Sciatic nerve (tissue), 2 donors: ENCODE measurements at places on chromosomes 3 and 15. TPM values are rescaled to one million over a fixed set of nuclear protein-coding genes. Genes with fewer than 3 reads are reported as not detected.

- DNase-seq, result no peak
These were observed 4.1 kb downstream of the CD80 start for GRCh38 chr3:119555309-119555735.

DNA sequence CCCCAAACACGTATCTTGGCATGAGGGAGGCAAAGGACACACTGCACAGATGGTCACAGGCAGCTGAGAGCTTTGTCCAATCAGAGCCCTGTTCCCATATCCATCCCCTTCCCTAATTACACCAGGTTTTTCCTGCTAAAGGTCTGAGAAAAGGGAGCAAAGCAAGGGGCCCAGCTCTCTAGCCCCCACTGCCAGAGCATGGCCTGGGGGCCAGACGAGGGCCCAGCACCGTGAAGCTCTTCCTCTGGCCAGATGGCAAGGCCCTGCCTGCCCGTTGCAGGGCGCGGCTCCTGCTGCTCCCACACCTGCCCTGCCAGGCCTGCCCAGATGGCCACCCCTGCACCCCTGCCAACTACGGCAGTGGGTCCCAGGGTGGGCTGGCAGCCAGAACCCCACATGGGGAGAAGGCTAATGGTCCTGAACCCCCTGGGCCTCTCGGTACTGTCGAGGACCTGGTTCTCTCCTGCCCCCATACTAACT, 3.2 kb downstream of the SHF start:
- no peak for DNase-seq

TUBGCP5 gene
- total RNA-seq, result 23.5 TPM

FLNB gene
- 514 TPM for total RNA-seq

- no peak for DNase-seq
These were observed 104.4 kb upstream of the C2CD4B start for GRCh38 chr15:62269504-62269903.

IL17RB gene
- total RNA-seq, result 5.1 TPM

GRCh38 chr15:65083262-65083701, 6.7 kb downstream of the KBTBD13 start:
- DNase-seq, result no peak

- DNase-seq, result no peak
These were observed 148.1 kb downstream of the NTRK3 start for GRCh38 chr15:88108477-88108876.

GRCh38 chr3:191005790-191006189, 143.3 kb upstream of the GMNC start:
- DNase-seq, result no peak

DNASE1L3 gene
- 2.0 TPM for total RNA-seq

DNA sequence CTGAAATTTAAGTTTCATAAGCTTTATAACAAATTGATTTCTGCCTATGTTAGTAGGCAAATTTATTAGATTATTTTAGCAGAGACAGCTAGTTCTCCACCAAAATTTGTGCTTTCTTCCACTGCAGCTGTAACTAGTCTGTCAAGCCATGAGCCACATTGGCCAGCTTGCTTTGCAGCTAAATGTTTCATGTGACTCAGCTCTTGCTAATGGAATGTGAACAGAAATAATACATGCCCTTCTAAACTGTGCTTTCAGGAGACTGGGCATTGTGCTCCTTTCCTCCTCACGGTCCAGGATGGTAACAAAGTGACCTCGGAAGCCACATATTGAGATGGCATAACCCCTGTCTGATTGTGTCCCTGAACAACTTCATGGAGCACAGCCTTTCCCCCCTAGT, 51.3 kb upstream of the KPNA4 start:
- DNase-seq, result no peak

PCLAF gene
- total RNA-seq, result not detected

- DNase-seq, result no peak
These were observed 5.2 kb downstream of the NKTR start for GRCh38 chr3:42605546-42606173.

- DNase-seq, result no peak
These were observed 482.5 kb upstream of the TBL1XR1 start for GRCh38 chr3:177679568-177680471.

DNA sequence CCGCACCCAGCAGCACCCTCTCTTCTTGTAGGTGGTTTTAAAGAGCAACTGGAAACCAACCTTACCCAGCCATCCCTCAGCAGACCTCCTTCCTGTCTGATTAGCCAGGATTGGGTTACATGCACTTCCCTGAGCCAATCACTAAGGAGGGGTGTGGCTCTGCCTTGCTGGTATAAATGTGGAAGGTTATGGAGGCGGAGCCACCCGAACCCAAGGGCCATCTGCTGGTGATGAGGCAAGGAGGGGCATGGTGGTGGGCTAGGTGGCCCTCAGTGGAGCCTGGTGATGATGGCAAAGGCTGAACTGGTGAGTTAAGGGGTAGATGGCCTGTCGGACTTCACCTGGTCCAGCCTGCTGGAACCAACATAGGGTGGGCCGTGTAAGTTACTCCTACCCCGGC, 39.8 kb downstream of the CCDC33 start:
- no peak for DNase-seq

DNA sequence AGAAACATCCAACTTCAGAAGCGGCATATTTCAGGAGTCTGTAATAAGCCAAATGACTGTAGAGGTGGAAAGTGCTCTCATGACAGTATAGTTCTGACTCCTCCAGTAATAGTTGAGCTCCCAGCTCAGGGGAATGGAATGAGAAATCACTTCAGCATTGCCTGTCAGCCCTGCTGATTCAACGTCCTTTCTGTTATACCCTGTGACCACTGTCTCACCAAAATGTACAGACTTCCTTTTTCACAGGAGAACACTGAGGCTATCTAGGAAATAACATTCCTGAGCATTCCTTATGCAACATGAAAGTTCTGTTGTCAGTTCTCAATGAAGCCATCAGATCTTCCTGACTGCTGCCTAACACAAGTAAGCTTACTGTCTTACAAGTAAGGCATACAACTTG, 284.5 kb upstream of the MME start:
- no peak for DNase-seq

GRCh38 chr3:133834621-133835417, 29.2 kb downstream of the SRPRB start:
- DNase-seq, result no peak

DNA sequence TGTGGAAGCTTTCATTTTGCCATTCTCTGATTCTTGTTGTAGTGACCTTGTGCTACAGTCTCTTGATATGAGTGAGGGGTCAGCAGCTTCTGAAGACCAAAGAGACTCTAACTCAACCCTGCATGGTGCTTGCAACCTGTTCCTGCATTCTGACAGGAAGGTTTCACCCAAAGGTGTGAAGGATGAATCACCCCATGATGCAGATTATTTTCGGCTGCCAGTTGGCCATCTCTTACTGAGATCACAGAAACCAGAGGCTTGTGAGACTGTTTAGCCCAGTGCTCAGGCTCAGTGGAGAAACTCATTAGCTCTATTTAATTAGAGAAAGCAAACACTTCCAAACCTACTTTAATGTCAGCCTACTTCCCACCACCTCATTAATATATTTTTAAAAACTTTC, 29.2 kb upstream of the TPRG1 start:
- DNase-seq, result no peak

DNA sequence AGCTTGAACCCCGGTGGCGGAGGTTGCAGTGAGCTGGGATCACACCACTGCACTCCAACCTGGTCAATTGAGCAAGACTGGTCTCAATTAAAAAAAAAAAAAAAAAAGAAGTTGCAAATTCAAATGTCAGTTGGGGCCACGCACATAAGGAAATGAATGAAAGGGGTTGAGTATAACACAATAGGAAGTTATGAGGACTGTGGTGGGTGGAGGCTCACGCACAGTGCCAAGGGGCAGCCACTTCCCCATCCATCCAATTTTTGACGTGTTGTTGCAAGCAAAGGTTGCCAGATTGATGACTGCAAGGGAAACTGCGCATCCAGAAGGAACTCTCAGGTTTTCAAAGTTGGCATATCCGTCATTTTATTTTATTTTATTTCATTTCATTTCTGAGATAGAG, 532.2 kb downstream of the NTRK3 start:
- DNase-seq, result no peak

DNA sequence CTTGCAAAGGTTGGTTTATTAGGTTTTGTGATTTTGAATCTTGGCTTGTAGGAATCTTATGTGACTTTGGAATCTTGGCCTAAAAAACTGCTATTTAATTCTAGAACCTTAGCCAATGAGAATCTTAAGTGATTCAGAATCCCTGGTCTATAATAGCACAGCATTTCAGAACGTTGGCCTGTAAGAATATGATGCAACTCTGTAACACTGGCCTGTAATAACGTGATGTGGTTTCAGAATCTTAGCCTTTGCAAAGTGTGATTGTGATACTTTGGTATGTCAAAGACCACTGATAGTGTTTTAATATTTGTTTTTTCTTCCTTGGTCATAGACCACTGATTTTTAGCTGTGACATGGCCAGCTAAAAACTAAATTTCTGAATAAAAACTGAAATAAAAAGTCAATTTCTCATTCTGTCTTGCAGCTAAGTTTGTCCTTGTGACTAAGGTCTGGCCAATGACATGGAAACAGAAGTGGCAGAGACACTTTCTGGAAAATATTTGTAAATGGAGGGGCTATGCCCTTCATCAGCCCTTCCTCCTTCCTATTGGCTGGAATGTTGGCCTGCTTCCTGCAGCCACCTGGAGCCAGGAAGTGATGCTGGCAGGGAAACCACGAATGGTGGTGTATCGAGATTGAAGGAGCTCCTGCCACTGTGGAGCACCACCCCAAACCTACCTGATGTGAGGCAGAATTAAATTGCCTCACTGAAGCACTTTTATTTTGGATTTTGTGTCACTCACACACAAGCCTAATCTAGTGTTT, 42.3 kb upstream of the CORO2B start:
- DNase-seq, result no peak

CSK gene
- 43.7 TPM for total RNA-seq

DNA sequence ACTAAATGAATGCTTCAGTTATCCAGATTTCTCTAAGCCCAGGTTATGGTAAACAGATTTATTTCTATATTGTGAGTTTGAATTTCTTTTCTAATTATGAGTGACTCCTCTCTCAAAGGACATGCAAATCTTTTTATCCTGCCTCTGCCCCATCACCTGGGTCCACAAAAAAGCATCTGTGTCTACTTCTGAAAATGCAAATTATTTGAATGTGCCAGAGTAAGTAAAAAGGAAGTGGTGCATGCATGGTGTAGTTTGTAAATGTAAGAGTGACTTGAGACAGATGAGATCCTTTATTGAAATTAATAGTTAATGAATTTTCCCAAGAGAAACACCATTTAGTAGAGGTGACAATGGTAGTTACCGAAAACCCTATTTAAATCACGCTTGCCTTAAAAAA, 26.9 kb downstream of the MCTP2 start:
- DNase-seq, result no peak

DNA sequence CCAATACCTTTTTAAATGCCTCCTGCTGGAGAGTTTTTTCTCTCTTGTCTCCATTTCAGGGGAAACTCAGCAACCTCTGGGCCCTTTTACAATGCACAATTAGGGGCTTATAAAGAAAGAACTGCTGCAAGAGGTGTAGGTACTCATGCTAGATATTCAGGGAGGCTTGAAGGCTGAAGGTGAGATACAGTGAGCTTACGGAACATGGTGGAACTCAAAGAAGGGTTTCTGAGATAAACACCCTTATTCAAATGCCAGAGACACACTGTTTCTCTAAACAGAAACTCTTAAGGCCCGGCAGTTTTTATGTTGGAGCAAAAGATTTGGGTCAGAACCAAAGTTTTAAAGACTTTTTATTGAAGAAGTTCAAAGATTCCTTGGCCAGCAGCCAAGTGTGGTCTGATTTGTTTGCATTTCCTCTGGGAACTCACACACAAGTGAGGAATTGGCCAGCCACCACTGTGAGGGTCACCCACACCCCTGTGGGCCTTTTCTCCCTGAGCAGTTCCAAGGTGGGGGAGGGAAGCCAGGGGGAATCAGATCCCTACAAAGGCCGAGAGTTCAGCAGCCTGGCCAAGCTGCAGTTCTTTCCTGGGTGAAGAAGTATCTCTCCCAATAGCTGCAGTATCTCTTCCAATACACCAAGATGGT, 47.8 kb downstream of the TNFAIP8L3 start:
- DNase-seq, result peak; percentile 71

GRCh38 chr3:12974334-12974733, 98.9 kb downstream of the IQSEC1 start:
- no peak for DNase-seq

C2CD4A gene
- total RNA-seq, result not detected

DNA sequence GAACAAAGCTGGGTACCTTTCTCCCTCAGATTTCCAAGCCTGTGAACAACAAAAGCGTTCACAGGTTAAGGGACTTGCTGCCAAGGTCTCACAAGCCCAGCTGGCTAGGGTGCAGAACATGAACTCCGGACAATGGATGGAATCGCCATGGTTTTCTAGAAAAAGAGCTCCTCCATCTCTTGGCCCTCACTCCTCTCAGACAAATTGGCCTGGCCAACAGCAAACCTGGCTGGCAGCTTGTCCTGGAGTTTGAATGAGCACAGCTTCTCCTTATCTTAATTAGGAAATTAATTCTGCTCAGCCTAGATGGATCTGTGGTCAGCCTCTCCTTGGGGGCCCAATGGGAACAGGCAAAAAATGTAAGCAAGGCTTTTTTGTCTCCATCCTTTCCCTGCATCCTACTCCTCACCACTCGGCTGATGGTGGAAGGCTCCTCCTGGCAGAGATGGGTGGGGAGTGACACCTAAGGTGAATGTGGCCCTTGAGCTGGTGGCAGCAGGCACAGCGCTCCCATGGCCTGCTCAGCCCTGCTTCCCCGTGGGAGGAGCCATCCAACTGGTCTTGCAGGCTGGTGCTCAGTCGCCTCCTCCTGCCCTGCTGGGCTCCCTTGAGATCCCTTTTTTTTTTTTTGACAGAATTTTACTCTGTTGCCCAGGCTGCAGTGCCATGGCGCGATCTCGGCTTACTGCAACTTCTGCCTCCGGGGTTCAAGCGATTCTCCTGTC, 5.8 kb downstream of the KLHL25 start:
- DNase-seq, result no peak

DNA sequence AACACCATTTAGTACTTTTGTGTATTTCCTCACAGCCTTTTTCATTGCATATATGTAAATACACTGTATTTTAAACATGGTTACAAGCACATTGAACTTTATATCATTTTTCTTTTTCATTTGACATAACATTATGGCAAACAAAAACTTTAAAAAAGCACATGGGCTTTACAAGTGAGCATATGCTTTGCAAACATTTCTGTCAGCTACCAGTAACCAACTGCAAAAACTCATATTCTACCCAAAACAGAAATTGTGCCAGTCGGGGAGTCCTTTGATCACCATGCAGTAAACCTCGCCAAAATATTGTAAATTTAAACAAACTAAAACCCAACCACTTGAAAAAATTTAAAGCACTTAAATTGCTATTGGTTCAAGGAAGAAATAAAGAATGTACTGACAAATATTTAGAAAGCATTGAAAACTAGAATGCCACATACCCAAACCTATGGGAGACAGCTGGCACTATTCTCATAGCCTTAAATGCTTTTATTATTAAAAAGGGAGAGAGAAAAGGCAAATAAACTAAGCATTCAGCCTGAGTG, 24.4 kb downstream of the ZNF710 start:
- no peak for DNase-seq

- DNase-seq, result no peak
These were observed 42.5 kb downstream of the CMTM6 start for GRCh38 chr3:32460031-32460749.
